Articular chondrocyte of knee joint (primary cell): ENCODE measurements at places on chromosomes 5 and 9. TPM values are rescaled to one million over a fixed set of nuclear protein-coding genes. Genes with fewer than 3 reads are reported as not detected.

Gene IL4
- not detected in 2 replicates for total RNA-seq

Gene MARCOL
- not detected in 2 replicates for total RNA-seq

Gene MYOZ3
- under 0.01 and 0.54 TPM in 2 replicates for total RNA-seq

Gene SIMC1
- total RNA-seq, result 9.1 and 10.6 TPM in 2 replicates

Gene SMIM33
- total RNA-seq, result not detected in 2 replicates

Gene SCGB3A2
- total RNA-seq, result not detected in 2 replicates

Gene FOXD4L3
- not detected in 2 replicates for total RNA-seq

Gene AGXT2
- not detected in 2 replicates for total RNA-seq

Gene WDR38
- not detected in 2 replicates for total RNA-seq

Gene PALM2AKAP2
- 6.5 and 11.0 TPM in 2 replicates for total RNA-seq

Gene PAX5
- total RNA-seq, result not detected in 2 replicates
